ENCODE measurements at places on chromosomes 2 and 18. TPM values are rescaled to one million over a fixed set of nuclear protein-coding genes. Genes with fewer than 3 reads are reported as not detected.

- peaks cover 25% of the 10 kb centered on the region for H3K4me1 ChIP-seq
- DNase-seq = peak; percentile 72
- H3K36me3 ChIP-seq = no peaks in the 10 kb centered on the region
- no peak overlapping the region for H3K4me3 ChIP-seq
- peaks cover under 1% of the 10 kb centered on the region for H3K27me3 ChIP-seq
- H3K27ac ChIP-seq = no peak overlapping the region
Measured at GRCh38 chr2:2901384-2902345, 476.0 kb downstream of the EIPR1 start.

GRCh38 chr2:37576831-37577230, 94.6 kb downstream of the CDC42EP3 start:
- H3K36me3 ChIP-seq = no peaks in the 10 kb centered on the region
- H3K27me3 ChIP-seq = no peaks in the 10 kb centered on the region
- H3K27ac ChIP-seq = no peak overlapping the region
- DNase-seq = no peak
- no peak overlapping the region for H3K4me3 ChIP-seq

Gene LYPD6B
- not detected for total RNA-seq

GRCh38 chr2:117551858-117552257, 262.6 kb upstream of the DDX18 start:
- no peaks in the 10 kb centered on the region for H3K4me1 ChIP-seq
- DNase-seq = no peak
- H3K27ac ChIP-seq = no peak overlapping the region
- no peaks in the 10 kb centered on the region for H3K27me3 ChIP-seq
- no peak overlapping the region for H3K4me3 ChIP-seq

Gene CCDC74B
- 0.11 TPM for total RNA-seq

Gene ABCB11
- not detected for total RNA-seq

- peaks cover 72% of the 10 kb centered on the region for H3K4me1 ChIP-seq
- no peaks in the 10 kb centered on the region for H3K27me3 ChIP-seq
- peaks cover 15% of the 10 kb centered on the region for H3K36me3 ChIP-seq
- no peak for DNase-seq
- no peak overlapping the region for H3K27ac ChIP-seq
- H3K4me3 ChIP-seq = no peak overlapping the region
Measured at GRCh38 chr2:269356-270030, 4.7 kb downstream of the ACP1 start.

Gene DDX18
- total RNA-seq = 234 TPM

DNA sequence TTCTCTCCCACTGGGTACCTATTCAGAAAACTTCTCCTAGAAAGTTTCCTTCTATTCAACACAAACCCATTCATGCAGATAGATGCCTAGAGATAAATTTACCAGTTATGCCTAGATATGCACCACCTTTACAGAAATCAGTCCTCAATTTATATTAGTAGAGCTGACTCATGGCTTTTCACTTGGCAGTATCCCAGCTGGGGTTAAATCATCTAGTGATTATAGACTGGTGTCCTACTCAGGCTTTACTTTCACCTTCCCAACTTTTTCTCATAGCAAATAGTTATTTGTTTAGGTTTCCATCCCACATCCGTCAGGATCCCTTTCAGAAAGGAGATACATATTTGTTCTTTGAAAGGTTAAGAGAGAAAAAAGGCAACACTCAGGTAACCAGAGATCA, 124.5 kb downstream of the AQP4 start:
- H3K27ac ChIP-seq = no peak overlapping the region
- H3K4me3 ChIP-seq = no peak overlapping the region
- peaks cover 38% of the 10 kb centered on the region for H3K4me1 ChIP-seq
- H3K27me3 ChIP-seq = 0 out of 3 replicates have a peak, but pooled peaks cover 5% of the 10 kb centered on the region
- H3K36me3 ChIP-seq = no peaks in the 10 kb centered on the region

DNA sequence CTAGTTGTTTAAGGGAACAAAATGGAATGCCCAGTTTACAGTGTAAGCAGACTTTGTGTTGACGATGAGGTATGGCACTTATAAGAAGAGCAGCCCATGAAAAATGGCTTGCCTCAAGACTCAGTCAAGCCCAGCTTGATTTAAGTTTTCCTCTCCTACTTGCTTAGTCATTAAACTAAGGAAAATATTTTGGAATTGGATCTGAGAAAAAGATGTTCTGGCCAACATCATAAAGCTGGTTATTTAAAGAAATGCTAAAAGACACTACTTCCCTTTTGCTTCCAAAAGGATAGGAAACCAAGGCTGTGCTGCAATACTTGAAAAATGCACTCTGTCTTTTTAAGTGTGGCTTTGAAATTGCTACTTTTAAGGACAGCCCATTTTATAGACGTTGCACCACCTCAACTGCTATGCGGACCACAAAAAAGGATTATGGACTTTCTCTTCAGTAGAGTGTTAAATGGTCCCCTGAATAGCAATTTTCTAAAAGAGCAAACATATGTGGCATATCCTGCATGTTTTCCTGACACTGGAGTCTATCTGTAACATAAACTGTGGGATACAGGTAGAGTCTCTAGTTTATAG, 32.1 kb downstream of the CCDC141 start:
- H3K36me3 ChIP-seq = no peaks in the 10 kb centered on the region
- no peak overlapping the region for H3K4me3 ChIP-seq
- no peaks in the 10 kb centered on the region for H3K27me3 ChIP-seq
- no peak for DNase-seq
- H3K27ac ChIP-seq = no peak overlapping the region
- H3K4me1 ChIP-seq = no peaks in the 10 kb centered on the region
